ENCODE measurements at places on chromosomes 1 and 21.
A peak's percentile ranks its signal among the peaks of the same experiment; 100 is the strongest.

DNA sequence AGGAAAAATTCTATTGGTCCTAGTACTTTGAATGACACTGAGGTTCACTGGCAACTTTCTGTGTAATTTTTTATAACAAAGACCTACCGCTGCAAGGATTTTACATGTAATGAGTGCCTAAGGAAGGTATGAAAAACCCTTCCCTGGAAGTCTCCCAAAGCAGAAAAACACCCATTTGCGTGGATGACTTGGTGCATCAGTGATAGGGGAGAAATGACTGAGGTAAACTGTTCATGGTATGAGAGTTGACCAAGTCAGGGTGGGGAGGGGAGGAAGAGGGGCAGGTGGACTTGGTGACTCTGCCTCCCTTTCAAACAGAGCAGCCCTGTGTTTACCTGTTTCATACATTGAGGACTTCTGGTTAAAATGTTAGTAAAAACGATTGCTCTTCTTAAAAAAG is 78.8 kb upstream of the IPO9 start:
- no peak for DNase-seq

DNA sequence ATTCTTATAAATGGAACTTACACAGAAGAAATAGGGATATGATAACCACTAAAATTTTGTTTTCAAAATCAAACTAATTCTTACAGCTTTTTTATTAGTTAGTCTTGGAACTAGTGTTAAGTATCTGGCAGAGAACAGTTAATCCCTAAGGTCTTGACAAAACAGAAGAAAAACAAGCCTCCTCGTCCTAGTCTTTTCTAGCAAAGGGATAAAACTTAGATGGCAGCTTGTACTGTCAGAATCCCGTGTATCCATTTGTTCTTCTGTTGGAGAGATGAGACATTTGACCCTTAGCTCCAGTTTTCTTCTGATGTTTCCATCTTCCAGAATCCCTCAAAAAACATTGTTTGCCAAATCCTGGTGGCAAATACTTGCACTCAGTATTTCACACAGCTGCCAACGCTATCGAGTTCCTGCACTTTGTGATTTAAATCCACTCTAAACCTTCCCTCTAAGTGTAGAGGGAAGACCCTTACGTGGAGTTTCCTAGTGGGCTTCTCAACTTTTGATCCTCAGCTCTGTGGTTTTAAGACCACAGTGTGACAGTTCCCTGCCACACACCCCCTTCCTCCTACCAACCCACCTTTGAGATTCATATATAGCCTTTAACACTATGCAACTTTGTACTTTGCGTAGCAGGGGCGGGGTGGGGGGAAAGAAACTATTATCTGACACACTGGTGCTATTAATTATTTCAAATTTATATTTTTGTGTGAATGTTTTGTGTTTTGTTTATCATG is 42.3 kb upstream of the LAMC2 start:
- no peak for DNase-seq

- no peak for DNase-seq
These were observed 785.2 kb upstream of the B3GALT2 start for GRCh38 chr1:193971595-193971994.

DNA sequence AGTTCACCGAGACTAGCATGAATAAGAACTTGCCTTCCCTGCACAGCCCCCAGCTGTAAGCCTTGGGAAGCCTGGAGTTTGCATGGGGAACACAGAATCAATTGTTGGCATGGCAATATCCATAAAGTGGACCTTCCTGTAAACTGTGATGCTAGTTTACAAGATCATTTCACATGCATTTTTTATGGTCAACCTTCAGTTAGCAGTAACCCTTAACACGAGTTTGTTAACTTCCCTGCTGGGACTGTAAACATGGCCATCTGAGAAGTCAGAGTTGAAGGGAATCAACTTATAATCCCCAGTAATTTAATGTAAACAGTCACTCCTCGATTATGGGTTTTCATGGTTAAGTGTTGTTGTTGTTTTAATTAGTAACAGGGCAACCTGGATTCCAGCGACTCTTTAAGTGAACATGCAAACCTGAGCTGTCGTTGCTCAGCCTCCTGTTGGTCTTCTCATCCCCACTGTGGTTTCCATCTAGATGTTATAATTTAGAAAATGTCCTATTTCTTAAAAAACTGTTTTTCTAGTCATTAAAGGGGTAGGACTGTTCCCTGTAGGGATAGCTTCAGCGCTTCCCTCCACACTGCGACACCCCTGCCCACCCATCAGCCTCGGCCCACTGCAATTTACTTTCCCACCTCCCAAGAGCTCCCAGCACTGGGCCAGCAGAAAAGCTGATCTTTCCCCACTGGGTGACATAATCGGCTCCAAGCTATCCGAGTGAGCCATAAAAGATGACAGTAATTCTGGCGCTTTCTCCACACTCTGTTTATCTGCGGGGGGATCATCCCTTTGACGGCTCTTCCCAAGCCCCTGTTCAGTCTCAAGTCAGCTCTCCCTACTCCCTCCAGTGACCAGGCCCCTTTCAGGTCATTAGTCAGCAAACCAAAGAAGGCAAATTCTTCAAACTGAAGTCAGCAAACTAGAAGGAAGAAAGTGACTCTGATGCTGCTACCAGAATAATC is 107.6 kb upstream of the IPO9 start:
- DNase-seq, result peak; percentile 52

DNA sequence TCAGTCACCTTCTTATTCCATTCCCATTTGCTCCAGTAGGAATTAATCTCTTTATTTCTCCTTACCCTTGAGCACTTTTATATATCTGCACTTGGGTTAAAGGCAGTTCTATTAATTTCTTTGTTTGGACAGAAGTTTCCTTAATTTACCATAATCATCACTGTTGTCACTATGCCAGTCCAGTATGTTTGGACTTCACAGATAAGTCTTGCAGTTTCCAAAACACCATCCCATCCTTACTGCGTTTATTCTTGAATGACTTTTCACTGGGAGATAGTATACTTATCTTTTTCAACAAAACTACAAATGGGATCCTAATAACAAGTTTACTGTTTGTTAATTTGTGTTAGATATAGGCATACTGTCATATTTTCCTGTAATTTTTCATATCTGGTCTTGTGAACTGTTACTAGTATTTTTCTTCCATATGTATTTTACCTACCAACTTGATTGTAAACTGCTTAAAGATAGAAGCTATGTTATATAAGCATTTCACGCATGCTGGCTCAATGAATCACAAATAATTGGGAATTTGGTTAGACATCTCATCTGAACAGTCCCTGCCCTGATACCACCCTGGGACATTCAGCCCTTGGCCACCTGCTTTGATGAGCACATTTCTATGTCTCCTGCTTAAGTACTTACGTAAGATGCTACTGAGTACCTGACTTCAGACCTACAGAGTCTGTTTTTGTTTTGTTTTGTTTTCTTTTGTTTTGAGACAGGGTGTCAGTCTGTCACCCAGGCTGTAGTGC is 78.2 kb downstream of the OLFML2B start:
- DNase-seq, result no peak

DNA sequence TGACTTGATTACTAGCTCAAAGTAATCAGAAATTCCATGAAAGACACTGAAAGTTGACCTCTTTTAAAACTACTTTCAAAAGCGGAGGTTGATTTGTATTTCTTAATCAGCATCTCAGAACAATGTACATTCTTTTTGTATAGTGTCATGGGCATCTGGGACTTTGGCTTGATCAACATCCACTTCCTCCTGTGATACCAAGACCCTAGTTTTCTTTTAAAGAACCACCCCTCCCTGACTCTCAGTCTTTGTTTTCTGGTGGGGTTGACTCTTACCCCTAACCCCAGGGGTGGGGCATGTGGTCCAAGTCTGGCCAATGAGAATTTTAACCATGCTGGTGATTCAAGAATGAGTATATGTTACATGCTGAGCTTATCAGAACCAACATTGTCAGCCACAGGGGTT is 21.7 kb upstream of the IRF2BP2 start:
- DNase-seq, result peak; percentile 68

DNA sequence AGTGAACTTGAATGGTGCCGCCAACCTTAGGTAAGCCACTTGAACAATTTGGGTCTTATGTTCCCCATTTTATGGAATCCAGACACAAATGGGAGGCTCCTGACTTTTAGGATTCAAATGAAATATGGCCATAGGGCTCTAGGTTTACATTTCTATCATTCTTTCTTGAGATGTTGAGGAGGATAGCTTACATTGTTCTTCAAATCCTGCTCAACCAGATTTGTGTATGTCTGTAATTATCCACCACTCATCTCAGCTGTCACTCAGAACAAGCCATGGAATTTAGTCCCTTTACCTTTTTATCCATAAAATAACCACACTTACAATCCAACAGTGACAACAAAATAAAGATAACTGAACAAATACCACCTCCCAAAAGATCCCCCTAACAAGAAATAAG is 682.9 kb upstream of the PTBP2 start:
- DNase-seq, result no peak

GRCh38 chr1:178646821-178647220 is 78.2 kb upstream of the RALGPS2 start:
- DNase-seq, result peak; percentile 24

DNA sequence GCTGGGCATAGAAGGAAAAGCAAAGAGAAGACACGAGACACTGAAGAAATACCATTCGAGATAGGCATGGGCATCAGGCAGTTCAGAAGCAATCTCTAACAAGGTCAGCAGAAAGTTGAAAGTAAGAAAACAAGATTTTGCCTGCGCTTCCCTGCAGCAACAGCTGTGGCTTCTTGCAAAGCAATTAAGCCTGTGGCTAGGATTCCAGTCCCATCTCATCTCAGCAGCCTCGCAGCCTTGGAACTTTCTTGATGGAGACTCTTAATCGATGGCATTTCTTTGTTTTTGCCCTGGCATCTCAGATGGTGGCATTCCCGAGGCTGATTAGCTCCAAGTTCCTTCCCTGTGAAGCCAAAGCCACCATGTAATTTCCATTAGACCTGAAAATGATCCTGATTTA is 64.6 kb upstream of the SPAG17 start:
- DNase-seq, result no peak

DNA sequence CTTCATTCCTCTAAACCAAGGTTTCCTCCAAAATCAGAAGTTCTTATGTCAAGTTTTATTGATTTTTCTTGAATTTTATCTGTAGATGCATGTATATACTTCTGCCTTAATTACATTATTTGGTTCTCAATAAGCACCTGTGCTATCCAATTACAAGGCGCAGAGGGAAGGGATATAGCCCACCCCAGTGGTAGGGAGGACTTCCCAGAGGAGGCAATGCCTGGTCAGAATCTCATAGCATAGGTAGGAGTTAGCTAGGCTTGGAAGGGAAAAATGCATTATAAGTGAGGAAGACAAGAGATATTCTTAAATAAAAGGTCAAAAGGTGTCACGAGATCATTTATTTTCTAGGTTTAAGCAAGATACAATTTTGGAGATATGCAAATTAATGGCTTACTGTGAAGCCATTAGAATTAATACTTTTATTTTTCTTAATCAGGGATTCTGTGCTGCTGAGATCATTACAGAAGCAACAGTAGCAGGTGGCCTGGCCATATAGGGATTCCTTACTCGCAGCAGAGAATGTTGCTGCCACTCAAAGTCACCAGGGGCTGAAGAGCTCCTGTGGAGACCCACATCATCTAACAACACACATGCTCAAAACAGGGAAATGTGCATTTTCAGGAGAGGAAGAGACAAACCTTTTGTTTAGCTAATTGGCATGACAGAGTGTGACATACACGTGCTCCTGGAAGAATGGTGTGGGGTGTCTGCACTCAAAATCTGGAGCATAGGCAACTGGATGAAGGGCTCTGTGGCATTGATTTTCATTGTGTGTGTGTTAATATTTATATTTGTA is 178.3 kb downstream of the ATG4C start:
- no peak for DNase-seq

GRCh38 chr1:91846007-91846638 is 39.8 kb downstream of the TGFBR3 start:
- no peak for DNase-seq

GRCh38 chr1:147794570-147794969 is 34.2 kb upstream of the GJA5 start:
- DNase-seq, result no peak

- no peak for DNase-seq
These were observed 3.4 kb upstream of the TEX35 start for GRCh38 chr1:178509414-178510007.

DNA sequence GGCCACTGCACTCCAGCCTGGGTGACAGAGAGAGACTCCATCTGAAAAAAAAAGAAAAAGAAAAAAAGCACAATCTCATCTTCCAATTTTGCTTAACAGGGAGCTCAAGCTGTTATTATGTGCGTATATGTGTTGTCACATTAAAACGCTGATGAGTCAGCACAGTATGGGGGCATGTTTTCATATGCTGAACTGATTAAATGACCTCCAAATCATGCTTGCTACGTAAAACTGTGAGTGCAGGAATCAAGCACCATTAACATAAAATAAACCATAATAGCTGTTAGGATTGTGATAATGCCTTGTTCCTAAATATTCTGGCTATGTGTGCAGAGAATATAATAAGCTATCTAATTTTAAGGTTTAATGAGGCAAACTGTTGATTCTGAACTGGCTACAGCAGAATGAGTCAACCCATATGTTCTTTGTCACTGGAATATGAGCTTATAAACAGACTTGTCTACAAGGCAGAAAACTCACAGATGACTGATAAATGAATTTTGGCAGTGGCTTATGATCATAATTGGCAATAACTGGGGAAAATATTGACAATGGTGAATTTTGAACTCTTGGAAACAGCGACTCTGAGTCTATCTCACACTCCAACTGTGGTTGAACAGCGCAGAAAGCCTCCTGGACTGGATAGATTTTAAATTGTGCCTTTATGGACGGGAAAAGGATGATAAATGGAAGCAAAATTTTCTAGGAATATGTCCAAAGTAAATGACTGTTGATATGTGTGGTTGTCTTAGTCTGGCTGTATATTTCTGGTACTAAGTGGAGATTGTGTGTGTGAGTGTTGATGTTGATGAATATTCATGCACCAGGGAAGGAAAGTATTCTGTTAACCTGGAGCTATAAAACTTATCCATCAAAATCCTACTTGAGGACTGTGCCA is 75.5 kb downstream of the VCAM1 start:
- DNase-seq, result peak; percentile 11

DNA sequence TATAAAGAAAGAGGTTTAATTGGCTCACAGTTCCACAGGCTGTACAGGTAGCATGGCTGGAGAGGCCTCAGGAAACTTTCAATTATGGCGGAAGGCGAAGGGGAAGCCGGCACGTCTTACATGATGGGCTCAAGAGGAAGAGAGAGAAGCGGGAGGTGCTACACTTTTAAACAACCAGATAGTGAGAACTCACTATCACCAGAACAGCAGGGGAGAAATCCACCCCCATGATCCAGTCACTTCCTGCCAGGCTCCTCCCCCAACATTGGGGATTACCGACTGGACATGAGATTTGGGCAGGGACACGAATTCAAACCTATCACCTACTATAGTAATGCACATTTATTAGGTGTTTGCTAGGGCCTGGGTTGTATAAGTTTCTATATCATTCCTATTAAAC is 117.8 kb downstream of the ZMYM4 start:
- DNase-seq, result no peak

- no peak for DNase-seq
These were observed 3.8 kb downstream of the CA14 start for GRCh38 chr1:150261367-150261766.
